Left hindlimb (tissue), 1 donor: ENCODE measurements at places on chromosomes 7 and 10.

DNA sequence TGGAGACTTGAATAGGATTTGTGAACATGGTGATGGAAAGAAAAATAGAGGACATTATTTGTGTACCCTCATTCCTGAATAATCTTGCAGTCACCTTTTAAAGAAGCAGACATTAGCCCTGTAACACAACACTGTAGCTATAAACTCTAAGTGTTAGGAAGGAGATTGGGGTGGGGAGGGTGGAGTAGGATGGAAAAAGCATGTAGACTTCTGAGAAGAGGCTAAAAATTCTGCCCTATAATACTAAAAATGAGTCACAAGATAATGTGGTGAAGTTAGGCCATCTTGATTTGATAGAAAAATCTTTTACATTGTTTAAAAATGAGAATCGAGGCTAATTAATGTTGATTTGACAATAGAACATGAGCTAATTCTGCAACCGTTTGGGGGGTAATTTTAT lies 128.8 kb downstream of the LCOR start:
- DNase-seq, result no peak

GRCh38 chr10:60549686-60550085 lies 160.0 kb upstream of the ANK3 start:
- no peak for DNase-seq

GRCh38 chr10:80582286-80582960 lies 44.7 kb downstream of the SH2D4B start:
- DNase-seq, result no peak

DNA sequence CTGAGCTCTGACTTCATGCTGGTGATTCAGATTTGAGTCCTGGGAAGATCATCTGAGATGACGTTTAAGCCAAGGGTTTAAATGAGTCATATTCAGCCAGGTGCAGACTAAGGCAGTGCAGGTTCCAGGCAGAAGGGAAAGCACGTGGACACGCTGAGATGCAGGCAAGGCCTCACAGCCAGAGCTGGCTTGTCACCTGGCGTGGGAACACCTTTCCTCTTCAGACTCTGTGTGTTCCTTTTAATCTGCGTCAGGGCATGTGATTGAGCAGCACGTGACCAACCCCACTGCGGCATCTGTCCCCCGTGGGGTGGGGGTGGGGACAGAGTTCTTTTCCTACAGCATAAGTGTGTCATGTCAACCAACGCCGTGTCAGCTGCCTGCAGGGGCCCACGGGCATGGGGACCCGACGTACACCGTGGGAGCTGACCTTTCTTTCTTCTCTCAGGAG lies 10.7 kb upstream of the IDI2 start:
- DNase-seq, result no peak

DNA sequence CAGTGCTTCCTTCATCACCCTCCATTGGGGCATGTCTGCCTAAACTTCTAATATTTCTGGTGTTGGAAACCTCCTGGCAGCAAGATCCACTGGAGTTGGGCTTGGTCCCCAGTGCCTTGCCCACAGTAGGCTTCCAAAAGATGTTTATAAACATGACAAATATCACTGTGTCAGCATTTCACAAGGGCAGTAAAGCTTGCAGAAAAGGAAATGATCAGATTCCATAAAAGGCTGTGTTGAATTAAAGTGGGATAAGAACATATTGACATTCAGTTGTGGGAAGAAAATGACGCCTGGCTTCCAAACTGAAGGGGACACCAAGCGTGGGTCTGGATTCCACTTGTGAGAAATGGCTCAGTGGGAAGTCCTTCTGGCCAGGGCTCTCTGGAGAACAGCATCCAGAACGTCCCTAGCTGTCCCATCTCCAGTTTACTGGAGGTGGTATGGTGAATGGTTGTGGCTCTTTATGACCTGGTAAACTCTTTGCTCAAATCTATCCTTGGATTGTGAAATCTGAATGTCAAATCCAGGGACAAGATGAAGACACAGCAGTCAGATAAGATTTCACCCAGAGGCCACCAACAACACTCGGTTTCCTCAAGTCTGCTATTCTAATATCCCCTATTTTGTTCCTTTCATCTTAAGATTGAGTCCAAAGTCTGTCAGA lies 287.2 kb downstream of the TNS3 start:
- no peak for DNase-seq

- DNase-seq, result no peak
These were observed 1.4 kb downstream of the FAM3C start for GRCh38 chr7:121394709-121395140.
